ENCODE measurements at places on chromosomes 4 and X.

DNA sequence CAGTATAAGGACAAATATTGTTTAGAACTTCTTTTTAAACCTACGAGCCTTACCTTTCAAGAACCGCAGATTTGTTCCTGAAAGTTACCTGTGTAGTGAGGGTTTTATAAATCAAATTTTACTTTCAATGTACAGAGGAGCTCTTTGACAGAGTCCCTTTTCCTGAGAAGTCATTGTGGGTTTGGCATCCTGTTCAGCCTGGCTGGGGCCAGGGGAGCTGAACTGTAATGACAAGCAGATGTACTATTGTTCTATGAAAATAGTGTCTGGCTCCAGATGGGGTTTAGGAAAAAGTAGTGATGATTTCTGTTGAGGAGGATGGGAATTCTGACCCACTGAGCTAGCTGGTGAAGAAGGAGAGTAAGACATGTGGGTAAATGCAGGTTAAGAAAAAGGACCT is 196.2 kb upstream of the PGRMC2 start:
- DNase-seq = no peak

- DNase-seq = no peak
These were observed 557.0 kb upstream of the GALNTL6 start for GRCh38 chr4:171256223-171256622.

DNA sequence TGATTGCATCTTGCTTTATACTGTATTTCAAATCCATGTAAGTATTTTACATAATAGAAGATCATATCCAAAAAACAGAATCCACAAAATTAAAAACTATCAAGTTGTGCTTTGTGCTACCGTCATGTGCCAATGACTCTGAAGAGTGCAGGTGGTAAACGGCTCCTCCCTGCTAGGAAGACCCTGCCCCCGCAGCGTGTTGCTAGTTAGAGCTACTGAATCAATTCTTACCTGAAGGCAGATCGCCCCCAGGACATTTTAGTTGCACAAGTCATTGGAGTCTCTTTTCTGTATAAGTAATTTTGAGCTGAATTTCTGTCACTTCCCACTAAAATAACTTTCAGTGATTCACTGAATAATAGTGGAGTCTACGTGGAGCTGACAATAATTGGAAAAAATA is 599.5 kb upstream of the ZFP42 start:
- no peak for DNase-seq

DNA sequence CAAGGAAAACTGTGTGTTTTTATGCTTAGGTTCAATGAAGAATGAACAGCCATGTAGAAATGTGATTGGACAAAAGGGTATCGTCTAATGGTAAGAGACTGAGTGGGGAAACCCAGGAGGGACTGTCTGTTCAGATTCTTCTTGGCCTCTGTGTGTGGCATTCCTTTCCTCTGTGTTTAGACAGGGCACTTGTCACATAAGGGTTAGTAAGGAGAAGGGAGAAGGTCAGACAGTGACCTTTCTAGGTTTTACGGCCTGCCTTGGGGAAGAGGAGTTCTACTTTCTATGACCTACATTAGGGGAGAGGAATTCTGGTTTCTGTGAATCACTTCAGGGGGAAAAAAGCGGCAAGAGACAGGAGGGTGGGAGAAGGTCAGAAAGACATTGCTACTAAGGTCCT is 119.5 kb downstream of the GC start:
- no peak for DNase-seq

- no peak for DNase-seq
These were observed 24.7 kb downstream of the SEC24D start for GRCh38 chr4:118810991-118811764.

DNA sequence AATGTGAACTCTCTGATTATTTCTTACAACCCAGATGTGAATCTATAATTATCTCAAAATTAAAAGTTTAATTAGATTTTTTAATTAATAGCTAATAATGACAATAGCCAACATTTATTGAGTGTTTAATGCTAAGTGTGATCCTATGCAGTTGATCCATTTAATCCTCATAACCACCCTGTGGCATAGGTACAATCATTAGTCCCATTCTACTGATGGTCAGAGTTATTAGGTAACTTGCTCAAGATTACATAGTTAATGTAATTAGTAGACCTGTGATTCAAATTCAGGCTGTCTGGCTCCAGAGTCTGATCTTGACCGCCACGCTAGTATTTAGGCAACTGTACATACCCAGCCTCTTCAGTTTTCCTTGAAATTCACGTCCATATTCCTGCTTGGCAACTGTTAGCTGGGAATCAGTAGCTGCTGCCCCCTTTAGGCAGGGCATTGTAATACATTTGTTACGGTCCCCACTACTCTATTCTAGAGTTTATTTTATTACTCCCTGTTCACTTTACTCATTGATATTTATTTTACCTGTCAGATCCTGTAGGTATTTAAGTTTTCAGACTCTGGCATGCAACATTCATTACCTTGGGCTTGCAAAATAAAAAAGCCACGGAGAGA is 20.6 kb upstream of the TEC start:
- DNase-seq = no peak

GRCh38 chr4:140906993-140907962 is 151.1 kb upstream of the TBC1D9 start:
- no peak for DNase-seq

- no peak for DNase-seq
These were observed 125.7 kb downstream of the ZNF827 start for GRCh38 chr4:145812919-145813318.

DNA sequence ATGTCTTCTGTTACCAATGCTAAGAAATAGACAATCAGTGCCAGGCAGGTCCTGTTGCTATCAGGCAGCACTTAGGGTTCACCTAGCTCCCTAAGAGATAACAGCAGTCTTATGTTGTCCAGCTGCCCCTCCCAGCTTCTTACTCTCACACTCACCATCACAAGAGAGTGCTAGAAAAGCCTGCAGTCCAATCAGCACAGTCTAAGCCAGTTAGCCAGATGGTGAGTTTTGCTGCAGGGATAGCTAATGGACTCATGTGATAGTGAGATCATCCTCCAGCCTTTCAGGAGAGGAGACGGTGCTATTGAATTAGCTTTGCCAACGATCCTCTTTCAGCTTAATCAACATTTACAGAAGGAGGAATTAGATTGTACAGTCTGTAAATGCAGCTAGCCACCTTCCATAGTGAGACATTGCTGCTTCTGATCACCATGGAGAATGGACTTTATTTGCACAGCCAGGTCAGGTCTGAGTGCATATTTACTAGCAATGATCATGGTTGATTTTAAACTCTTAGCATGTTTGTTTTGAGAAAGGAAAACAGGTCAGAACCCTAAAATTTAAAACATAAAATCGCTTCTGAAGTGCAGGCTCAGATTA is 438.3 kb downstream of the CENPC start:
- no peak for DNase-seq

- no peak for DNase-seq
These were observed 1.1 kb downstream of the RPS6KA6 start for GRCh38 chrX:84186603-84187532.

DNA sequence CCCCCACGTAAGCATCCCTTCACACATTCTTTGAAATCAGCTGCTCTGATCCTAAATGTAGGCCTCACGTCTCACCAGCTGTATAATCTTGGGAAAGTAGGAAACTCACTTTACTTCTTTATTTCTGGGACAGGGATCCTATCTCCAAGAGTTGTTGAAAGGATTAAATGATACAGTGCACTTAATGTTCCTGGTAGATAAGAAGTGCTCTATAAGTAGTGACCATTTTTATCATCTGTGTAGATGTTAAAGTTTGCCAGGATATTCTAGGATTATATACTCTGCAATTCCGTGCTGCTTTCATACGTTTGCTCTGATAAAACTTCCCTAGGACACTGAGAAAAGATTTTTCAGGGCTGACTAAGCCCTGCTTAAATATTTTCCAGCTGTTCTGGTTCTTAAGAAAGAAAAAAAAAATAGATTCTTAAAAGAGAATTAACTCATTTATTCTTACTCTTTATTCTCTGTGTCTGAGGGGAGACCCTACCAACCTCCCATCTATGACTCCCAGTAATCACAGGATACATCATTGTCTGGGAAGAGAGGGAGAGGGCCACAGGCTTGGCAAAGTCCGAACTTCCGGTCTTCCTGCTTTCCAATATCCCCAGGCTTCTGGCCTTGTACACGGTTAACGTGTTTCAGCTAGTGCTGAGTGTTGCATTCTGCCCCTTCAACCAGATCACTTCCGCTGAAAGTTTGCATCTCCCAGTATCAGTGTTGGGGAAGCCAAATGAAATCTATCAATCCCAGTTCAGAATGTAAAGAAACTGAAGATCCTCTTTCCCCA is 269.2 kb downstream of the TRIML1 start:
- DNase-seq = no peak

Data from stimulated activated CD8-positive, alpha-beta memory T cell treated with anti-CD3 and anti-CD28 coated beads, Interleukin-12 subunit alpha, Interleukin-12 subunit beta, amount 100 ng/mL, for 4 hours (primary cell).